ENCODE measurements at places on chromosomes 1 and 21.

GRCh38 chr1:92951141-92951582 is 10.1 kb downstream of the DIPK1A start:
- peak; percentile 79 for DNase-seq

GRCh38 chr1:44217809-44218410 is 4.6 kb downstream of the DMAP1 start:
- DNase-seq, result peak; percentile 63

DNA sequence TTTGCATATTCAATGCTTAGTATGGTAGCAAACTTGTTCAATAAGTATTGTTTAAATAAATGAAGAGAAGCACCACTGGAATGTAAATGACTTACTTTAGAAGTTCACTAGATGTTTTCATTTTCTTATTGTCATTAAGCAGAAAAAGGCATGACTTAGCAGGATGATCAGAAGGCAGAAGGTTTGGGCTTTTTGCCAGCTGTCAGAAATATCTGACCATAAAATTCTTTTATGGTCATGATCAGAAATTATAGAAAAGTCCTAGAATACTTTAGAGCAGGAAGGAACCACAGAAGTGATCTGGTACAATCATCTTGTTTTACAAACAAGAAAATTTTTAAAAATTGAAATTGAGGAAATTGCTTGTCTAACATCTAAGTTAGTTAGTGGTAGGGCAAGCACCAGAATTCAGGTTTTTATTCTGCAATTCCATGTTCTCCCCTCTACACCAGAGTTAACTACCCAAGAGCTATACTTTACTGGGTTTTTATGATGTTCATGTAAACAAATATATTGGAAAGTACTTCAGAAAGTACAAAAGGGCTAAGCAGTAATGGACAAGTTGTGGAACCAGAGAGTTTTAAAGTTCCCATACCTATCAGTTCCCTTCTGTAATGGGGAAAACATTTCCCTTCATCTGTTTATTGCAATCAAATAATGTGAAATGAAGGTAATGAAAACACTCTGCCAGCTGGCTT is 10.1 kb downstream of the FMO5 start:
- peak; percentile 9 for DNase-seq

- DNase-seq, result no peak
Measured at GRCh38 chr21:14308234-14308633, 74.7 kb downstream of the HSPA13 start.

- DNase-seq, result peak; percentile 78
Measured at GRCh38 chr1:174871886-174872285, 127.9 kb upstream of the CACYBP start.

DNA sequence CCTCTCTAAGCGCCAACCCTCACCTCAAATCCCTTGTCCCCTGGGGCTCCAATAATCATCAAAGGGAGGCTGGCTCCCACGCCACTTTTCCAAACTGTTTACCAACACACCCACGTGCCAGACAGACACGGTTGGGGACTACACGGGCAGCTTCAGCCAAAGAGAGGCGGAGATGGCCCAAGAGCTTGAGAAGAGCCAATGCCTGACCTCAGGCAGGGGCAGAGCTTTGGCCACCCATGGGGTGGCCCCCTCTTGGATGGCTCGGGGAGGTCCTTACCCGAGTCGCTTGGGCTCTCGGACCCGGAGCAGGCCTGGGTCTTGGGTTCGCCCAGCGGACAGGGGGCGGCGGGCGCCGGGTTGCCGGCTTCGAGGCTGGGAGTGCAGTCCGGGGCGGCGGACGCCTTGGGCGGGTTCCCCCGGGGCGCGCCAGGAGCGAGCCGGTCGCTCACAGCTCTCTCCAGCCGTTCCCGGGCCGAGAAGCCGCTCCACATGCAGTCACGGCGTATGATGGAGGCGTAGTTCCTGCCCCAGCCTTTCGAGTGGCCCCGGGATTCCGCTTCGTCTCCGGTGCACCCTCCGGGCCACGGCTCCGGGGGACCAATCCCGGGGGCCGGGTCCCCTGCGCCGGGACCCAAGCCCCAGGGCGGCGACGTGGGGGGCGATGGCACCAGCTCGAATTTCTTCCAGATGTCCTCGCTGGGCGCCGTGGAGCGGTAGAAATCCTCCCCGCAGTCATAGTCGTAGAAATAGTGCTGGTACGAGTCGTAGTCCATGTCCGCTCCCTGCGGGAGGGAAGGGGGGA is 854 bp downstream of the MYCL start:
- no peak for DNase-seq

- DNase-seq, result no peak
Measured at GRCh38 chr21:17368748-17369363, 144.0 kb upstream of the CXADR start.

GRCh38 chr1:88537787-88538186 is 146.3 kb upstream of the PKN2 start:
- DNase-seq, result no peak

DNA sequence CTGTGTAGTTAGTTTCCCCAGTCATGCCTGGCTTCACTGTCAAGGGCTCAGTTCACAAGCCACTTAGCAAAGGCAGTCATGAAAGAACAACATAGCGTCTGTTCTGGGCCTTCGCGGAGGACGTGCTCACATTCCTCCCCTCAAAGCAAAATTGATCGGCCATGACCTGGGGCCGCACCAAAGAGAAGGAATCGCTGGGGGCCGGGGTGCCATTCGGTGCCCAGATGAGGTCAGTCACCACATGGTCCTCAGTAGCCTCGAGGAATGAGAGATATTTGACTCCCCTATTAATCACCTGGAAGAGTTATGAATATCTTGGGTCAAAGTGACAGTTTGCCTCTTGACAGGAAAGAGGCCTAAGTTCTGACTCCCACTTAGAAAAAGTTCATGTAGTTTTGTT is 251.1 kb upstream of the JUN start:
- no peak for DNase-seq

GRCh38 chr1:5915587-5916571 is 76.3 kb downstream of the NPHP4 start:
- DNase-seq, result peak; percentile 42

DNA sequence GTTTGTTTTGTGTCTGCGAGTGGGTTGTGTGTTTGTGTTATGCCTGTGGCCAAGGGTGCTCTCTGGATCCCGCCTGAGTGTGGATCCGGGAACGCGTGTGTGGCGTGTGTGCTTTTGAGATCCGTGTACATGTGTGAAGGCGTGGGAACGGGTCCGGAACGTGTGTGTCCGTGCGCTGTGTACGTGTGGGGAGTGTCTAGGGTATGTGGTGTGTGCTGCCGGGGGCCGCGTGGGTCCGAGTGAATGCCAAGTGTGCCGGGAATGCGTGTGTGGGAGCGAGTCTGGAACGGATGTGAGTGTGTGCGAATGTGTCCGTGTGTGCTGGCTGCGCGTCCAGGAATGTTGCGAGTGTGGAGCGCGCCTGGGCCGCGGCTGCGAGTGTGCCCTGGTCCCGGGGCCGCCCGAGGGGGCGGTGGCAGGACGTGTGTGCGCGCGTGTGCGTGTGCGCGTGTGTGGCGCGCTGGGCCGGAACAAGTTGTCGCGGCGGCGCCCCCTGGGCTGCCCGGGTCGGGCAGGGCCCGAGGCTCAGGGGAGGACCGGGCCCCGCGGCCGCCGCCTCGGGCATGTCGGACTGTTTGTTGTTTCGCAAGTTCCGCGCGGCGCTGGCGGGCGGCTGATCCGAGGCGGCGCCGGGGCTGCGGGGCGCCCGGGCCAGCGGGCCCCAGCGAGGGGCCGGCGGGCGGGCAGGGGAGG is 953 bp downstream of the PTPRU start:
- DNase-seq, result peak; percentile 70

DNA sequence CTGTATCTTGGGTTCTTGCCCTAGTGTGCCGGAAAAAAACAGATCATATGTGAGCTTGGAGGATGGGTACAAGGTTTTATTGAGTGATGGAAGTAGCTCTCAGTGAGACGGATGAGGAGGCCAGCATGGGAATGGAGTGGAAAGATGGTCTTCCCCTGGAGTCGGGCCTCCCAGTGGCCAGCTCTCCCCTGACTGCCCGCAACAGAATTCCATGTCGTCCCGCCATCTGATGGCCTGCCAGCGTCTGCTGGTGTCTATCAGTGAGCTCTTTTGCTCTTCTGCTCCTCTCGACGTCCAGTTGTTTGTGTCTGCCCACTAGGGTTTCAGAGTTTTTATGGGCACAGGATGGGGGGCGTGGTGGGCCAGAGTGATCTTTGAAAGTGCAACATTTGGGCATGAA is 315.2 kb upstream of the BRINP3 start:
- no peak for DNase-seq

GRCh38 chr1:79588719-79589118 is 582.2 kb upstream of the ADGRL4 start:
- DNase-seq, result no peak

DNA sequence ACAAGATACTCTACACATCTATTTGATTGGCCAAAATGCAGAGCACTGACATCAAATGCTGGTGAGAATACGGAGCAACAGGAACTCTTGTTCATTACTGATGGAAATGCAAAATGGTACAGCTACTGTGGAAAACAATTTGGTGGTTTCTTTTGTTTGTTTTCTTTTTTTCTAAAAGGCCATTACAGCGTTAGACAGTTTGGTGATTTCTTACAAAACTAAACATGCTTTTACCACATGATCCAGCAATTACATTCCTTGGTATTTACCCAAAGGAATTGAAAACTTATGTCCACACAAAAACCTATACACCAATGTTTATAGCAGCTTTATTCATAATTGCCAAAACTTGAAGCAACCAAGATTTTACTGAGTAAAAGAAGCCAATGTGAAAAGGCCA is 66.4 kb upstream of the FBXO28 start:
- DNase-seq, result peak; percentile 24

DNA sequence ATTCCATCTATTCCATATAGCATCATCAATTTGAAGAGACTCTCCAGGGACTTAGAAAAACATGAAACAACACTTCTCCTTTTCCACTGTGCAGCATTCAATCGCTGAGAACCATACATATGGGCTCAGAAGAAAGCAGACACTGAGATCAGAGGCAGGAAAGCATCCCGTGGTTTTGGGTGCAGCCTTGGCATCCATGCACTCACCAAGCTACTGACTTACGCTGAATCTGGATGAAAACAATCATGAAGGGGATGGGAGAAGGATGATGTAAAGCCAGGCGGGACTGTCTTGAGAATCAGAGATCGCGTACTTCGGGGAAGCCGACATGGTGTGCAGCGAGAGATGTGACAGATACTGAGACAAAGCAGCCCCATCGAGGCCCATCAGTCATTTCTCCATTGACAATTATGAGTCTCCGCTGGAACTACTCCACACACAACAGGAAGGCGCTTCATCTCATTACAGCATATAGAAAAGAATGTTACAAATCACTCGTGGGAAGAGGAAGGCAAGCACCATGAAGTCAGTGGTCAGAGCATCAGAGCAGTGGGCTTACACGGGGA is 2.3 kb upstream of the TIAM1 start:
- DNase-seq, result peak; percentile 46

GRCh38 chr1:89918794-89919155 is 76.1 kb upstream of the ZNF326 start:
- DNase-seq, result no peak

- DNase-seq, result no peak
Measured at GRCh38 chr1:48704736-48705135, 72.0 kb downstream of the BEND5 start.

GRCh38 chr1:65045022-65045817 is 78.9 kb upstream of the JAK1 start:
- DNase-seq, result peak; percentile 14

GRCh38 chr1:155320661-155321617 is at the start of gene RUSC1:
Gene RUSC1, plus strand, starts transcription at chr1:155320894. Its CDS starts 880 bp downstream, at chr1:155321774.
- DNase-seq, result peak; percentile 58

DNA sequence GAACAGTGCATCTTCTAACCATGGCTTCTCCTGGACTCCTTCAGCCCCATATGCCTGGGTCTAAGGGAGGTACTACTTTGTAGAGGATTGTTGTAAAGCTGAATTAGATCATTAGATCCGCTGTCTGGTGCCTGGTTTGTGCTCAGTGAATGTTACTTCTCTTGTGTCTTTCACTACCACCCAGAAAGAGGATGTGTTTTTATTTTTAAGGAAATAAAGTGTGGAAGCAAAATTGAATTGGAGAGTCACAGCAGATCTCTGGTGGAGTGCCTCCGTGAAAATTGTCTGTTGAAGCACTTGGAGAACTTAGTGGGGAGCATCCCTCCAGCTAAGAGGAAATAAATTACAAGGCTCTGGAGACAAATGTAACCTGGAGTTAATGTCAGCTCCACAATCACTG is 101.8 kb upstream of the ARTN start:
- no peak for DNase-seq

DNA sequence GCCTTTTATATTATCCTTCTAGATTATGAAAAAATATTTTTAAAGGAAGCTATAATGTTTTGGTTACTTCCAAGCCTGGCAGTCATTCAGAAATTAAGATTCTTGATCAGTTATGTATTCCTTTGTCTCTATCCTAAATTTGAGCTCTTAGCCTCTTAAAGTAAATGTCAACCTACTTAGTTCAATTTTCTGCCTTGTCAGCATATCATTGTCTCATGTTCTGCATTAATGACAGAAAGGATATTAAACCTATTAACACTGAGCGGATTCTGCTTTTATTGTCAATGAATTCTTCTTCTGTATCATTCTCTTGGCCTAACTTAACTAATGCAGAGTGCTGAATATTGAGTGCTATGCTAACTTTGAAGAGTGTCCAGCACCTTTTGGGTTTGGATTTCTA is 56.0 kb downstream of the SDCCAG8 start:
- DNase-seq, result no peak

DNA sequence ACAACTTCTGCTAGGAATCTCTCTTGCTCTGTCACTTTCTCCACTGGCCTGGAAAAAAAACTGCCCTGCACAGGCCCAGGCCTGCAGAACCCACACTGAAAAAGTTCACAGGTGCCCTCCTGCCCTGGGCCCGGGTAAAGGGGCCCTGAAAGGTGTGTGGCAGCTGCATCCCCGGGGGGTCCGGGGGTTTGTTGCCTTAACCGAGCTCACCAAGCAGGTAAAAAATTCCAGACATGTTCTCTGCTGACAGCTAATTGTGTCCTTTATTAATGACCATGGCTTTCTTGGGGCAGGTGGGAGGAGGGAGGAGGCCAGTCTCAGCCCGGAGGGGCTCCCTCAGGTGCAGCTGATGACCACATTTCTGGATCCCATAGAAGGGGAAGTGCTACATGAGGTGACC is 122.9 kb downstream of the LACTBL1 start:
- no peak for DNase-seq
